ENCODE measurements at places on chromosomes 6 and 20.

DNA sequence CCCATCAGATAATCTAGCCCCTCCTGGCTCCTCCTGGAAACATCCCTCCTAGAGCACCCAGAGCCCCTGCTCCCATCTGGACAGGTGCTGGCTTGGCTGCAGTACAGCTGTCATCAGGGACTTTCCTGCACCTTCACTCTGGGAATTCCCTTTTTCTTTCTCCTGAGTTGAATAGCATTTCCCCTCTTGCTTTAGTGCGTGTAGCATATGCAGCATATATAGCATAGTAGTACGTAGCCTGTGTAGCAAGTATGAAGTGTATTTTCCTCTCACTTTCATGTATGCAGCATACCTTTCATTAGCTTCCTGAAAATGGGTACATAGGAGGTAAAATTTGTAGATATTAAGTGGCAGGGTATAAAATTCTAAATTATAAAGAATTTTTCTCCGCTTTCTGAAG is 352.9 kb downstream of the ESR1 start:
- peak; percentile 60 for DNase-seq

GRCh38 chr6:41583565-41583964 is 37.4 kb downstream of the FOXP4 start:
- no peak for DNase-seq

- no peak for DNase-seq
Measured at GRCh38 chr6:57822896-57823358, 505.5 kb downstream of the PRIM2 start.

GRCh38 chr6:7106215-7106751 is 1.5 kb upstream of the RREB1 start:
- no peak for DNase-seq

- DNase-seq = peak; percentile 30
Measured at GRCh38 chr20:1467355-1468116, 887 bp upstream of the NSFL1C start.

DNA sequence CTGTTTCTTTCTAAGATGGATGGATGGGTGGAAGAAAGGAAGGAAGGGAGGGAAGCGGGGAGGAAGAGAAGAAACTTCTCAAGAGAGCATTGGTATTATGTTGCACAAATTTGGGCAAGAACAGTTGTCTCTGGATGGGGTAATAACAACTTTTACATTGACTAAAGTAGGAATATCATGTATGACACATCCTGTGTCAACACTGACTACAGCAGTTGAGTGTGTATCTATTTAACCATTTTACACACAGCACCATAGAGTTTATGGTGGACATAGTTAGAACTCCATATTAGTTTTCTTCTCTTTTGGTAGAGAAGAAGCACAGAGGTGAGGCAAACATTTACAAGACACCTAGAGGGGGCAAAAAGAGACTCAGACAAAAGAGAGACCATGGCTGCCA is 44.2 kb upstream of the RNF146 start:
- DNase-seq = no peak

DNA sequence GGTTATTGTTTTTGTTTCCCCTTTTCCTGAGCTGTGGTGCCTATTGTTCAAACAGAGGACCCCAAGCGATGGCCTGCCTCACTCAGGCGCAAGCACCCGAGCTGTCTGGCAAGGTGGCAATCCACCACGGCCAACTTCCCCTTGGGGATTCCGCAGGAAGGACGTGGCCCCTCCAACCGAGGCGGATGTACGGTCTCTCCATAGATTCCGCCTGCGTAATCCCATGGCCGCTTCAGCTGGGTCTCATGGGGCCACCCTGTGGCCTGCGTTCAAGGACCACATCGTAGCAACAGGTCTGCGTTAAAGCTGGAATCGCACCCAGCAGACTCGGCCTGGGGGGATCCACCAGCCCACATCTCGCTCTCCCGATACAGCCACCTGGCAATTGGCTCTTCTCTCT is 79.9 kb downstream of the CEBPB start:
- DNase-seq = no peak

GRCh38 chr6:48078120-48078519 is 32.9 kb downstream of the PTCHD4 start:
- no peak for DNase-seq

- DNase-seq = no peak
Measured at GRCh38 chr20:3189561-3190131, 14.8 kb downstream of the DDRGK1 start.

DNA sequence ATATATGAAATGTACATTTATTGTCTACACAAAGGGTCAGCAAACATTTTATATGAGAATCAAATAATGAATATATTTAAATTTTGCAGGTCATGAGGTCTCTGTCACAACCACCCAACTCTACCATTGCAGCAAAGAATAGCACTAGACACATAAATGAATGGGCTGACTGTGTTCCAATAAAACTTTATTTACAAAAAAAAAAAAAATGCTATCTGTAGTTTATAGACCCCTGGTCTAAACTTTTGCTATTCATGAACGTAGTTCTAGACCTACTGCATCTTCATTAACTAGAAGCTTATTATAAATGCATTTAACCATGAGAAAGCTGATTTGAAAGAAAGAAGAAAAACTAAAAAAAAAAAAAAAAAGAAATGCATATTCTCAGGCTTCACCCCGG is 610.9 kb upstream of the AGPAT4 start:
- DNase-seq = no peak

DNA sequence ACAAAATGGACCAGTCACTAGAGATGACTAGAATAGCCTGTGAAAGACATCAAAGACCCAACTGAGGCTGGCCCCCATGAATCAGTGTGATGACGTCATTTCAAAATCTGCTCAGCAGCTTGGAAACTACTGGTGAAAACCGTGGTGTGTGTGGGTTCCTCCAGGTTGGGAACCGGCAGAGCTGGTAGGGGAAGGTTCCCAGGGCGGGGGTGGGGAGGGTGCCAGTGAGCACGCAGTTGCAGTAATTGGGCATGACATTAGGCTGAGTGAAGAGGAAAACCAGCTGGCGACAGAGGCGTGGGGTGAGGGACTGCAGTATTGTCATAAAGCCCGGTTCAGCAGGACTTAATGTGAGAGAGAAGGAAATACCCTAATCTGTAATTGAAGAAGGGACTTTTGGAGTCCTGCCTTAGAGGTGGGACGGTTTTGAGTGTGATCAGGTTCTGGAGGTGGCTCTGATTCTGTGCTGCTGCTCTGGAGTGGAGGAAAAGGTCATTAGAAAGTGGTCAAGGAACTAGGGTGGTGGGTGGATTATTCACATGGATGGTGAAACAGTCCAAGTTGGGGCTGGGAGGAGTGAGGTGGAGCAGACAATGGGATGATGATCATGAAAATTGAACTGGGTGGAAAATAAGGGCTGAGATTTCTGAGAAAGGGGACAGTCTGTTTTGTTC is 52.0 kb upstream of the MTHFD1L start:
- peak; percentile 71 for DNase-seq

- DNase-seq = peak; percentile 26
Measured at GRCh38 chr20:33441142-33441955, 2.2 kb downstream of the SNTA1 start.

DNA sequence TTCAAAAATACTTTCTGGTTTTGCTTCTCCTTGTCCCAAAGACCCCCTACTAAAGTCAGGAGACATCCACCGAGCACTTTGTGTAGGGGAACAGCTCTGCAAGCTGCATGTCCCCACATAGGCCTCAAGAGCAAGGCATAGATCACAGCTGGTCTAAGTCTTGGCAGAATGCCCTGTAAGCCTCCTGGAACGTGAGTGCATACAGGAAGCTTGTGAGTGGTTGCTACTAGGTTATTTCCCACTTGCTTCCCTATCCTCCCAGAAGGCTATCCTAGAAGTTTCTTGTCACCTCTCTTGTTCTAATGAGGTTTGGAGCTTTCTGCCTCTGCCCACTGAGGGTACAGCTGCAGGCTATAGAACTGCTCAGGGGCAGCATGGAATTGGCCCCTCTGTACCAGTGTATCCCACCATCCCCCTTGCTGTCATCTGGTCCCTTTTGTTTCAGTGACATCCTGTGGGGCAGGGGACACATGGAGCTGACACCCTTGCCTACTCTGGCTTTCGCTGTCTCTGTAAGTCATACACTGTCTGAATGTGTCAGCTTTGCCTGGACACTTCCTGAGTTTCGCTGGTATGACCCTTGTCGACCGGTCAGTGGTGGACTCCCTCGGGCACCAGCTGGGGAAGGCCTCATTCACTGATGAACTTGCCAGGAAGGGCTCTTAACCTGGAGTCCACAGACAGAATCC is 35.6 kb upstream of the KCNK16 start:
- no peak for DNase-seq

- DNase-seq = peak; percentile 11
Measured at GRCh38 chr20:10696650-10697049, 22.9 kb upstream of the JAG1 start.

DNA sequence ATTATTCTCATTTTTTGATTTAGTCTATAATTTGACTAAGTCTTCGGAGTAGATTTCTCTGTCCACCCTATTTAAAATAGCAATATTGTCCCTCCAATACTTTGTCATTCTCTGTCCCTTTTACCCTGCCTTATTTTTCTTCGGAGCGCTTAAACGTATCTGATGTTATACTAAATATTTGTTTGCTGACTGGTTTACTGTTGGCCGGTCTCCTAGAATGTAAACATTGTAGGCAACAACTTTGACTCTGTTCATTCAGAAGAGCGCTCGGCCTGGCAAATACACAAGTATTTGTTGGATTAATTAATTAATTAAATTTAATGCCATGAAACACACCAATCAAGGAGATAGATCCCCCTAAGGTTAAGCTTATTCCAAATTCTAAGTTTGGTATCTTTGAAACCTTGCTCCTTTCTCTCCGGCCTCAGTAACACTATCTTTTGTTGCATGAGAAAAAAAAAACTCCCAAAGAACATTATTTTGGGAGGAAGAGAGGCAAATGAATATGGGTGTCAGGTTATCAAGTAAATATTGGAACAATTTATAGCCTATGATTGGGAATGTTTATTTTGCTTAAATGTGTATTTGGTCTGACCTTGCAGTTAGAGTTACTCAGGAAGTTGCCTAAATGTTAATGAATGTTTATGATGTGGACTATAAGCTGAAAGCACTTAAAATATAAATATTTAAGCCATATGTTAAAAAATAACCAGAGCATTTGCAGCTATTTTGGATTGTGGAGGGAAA is 231.1 kb downstream of the SOX4 start:
- DNase-seq = no peak

GRCh38 chr6:150298676-150299075 is 70.1 kb upstream of the IYD start:
- no peak for DNase-seq

- DNase-seq = no peak
Measured at GRCh38 chr6:16523606-16524379, 237.5 kb downstream of the ATXN1 start.

- no peak for DNase-seq
Measured at GRCh38 chr6:101762851-101763250, 369.3 kb downstream of the GRIK2 start.

GRCh38 chr20:46131396-46131795 is 13.3 kb downstream of the CD40 start:
- no peak for DNase-seq

- no peak for DNase-seq
Measured at GRCh38 chr20:5033566-5033965, 32.3 kb upstream of the SLC23A2 start.

GRCh38 chr6:156901309-156902019 is 124.3 kb downstream of the ARID1B start:
- DNase-seq = no peak

DNA sequence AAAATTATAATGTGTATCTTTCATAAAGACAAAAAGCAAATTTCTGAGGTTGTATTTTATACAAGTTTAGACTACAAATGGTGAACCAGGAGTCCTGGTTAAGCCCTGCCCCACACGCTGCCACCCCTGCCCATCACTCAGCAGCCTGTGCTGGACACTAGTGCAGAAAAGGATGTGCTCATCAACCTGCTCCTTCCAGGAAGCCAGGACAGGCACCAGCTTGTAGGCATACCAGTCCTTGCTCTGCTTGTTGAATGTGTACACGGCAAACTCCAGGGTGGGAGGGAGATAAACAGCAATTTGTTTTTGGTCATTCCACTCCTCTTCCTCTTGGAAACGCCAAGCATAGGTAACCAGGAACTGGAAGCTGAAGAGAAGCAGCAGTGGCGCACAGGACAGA is 18.1 kb downstream of the CST9L start:
- no peak for DNase-seq

All from GM13977 (cell line).